ENCODE measurements at places on chromosomes 5 and 9.

- DNase-seq: no peak
Measured at GRCh38 chr5:8060235-8060952, 191.4 kb downstream of the MTRR start.

- peak; percentile 22 for DNase-seq
Measured at GRCh38 chr5:126801992-126802294, 25.0 kb downstream of the LMNB1 start.

GRCh38 chr9:113219969-113220368 is 1.1 kb downstream of the FKBP15 start:
- DNase-seq: peak; percentile 40

DNA sequence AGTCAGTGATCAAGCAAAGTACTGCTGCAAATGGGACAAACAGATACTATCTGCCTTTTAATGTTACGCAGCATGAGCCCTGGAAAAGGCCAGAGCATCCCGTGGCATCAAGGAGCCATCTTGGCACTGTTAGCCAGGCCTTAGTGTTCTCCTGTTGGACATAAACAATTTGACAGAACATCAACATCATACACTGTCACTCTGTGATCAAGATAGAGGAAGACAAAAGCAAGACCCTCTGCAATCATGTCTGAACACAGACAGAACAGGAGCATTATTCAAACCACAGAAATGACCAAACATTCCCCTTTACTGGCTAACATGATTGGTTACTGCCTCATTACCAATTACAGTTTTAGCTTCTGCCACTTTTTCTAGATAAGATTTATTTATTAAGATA is 21.2 kb upstream of the ROPN1L start:
- no peak for DNase-seq

DNA sequence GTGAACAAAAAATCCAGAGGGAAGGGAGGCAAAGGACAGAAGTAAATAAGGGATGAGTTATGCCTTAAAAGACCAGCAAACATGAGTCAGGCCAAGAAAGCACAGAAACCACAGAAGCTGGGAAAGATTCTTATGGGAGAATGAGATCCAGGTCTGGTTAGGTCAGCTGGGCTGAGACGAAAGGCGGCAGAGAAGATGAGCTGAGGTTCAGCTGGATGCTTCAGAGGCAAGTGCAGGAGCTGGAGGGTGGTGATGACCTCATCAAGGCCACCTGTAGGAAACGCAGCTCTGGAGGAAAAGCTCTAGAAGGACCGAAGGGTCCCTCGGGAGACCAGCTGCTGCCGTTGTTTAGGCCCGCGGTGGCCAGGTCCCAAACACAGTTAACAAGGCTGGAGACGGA is 152.0 kb downstream of the MYO10 start:
- no peak for DNase-seq

DNA sequence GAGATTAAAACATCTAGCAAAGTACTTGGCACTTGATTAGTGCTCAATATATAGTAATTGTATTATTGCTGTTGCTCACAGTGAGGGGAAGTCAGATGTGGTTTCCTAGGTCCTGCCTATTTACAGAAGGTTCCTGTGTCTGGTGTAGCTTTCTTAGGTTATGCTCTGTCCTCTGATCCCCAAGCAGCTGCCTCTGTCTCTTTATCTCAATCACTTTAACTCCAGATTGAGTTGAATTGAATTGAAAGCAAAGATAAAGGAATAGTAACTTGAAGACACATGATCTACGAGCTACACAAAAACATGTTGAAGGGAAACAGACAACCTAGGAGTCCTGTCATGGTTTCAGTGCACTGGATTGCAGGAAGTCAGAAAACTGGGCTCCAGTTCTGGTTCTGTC is 113.9 kb upstream of the ADAMTSL1 start:
- DNase-seq: no peak

DNA sequence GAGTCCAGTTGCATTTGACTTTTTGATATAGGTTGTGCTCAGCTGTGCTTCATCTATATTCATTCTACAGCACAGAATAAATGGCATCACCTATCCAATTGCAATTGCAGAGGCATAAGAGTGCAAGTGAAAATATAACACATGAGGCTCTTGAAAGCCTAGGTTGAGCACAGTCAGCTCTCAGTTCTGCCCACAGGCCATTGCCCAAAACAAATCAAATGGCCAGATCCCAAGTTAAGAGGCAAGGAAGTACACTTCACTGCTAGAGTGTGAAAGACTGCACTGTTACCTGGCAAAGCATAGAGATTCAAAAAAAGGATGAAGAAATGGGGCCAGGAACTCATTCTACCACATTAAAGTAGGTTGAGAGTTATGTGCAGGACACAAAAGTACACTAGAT is 305.5 kb upstream of the SEMA6A start:
- DNase-seq: no peak

GRCh38 chr9:79581794-79582193 is 10.0 kb downstream of the TLE4 start:
- peak; percentile 82 for DNase-seq

GRCh38 chr5:150114102-150114641 is 27.8 kb upstream of the CSF1R start:
- no peak for DNase-seq

DNA sequence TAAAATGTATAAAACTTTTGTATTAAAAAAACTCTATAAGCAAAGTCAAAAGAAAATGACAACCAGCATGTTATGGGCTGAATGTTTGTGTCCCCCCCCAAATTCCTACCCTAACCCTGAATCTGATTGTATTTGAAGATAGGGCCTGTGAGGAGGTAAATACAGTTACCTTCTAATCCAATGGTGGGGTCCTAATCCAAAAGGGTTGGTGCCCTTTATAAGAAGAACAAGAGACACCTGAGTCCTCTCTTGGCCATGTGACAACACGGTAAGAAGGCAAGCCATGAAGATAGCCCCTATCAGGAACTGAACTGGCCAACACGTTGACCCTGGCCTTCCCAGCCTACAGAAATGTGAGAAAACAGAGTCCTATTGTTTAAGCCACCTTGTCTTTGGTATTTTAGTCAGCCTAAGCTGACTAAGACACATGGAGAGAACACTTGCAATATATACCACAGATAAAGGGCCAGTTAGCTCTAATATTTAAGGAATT is 49.7 kb upstream of the AKNA start:
- no peak for DNase-seq

- DNase-seq: no peak
Measured at GRCh38 chr5:138653502-138653901, 78.3 kb upstream of the HSPA9 start.

DNA sequence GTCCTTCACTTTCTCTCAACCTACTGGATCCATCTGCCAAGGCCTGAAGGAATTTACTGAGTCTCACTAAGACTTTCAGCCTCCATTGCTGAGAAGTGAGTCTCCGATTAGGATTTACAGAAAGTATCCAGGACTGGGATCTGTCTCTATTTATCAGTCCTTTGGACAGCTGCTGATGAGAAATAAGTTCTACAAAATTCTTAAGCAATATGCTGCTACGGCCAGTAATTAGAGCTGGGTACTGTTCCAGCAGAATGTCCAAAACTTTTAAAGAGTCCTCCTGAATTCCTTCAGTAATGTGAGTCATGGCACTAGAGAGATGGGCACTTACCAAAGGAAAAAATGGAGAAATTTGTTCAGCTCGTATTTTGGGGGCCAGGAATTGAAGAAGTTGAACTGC is 5.9 kb downstream of the TEX10 start:
- DNase-seq: no peak

DNA sequence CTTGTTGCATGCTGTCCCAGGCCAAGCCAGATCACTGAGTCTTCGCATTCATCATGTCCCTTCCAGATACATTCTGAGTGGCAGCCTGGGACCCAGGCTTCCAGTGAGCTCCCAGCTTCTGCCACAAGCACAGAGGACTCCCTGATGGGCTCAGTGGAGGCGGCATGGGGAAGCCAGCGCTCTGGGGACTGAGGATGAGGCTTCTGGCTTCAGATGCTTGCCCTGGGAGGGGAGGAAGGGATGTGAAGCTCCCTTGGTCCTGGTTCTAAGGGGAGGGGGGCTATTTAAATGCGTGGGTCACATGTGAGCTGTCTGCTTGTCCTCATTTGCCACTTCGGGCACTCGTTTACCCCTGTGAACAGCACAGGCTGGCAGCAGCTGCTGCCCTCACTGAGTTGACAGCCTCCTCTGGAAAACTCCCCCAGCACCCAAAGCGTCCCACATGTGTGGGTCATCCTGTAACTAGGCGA is 174.0 kb downstream of the NR3C1 start:
- no peak for DNase-seq

DNA sequence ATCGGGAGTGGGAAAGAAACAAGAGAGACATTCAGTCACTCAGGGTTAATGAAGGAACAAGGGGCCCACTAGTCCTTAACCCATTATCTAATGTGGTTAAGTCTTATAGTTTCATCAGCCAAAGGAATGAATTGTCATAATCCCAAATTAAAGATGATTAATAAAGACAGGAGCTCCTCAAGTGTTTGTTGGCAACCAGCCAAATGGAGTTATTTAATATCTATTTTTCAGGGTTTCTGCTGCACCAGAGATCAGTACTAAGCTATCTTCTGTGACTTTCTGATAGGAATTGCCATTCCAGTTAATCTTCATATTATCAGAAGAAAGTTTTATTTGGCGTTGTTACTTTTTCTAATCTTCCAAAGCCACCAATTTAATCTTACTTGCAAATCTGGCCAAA is 34.0 kb upstream of the FCHO2 start:
- no peak for DNase-seq

DNA sequence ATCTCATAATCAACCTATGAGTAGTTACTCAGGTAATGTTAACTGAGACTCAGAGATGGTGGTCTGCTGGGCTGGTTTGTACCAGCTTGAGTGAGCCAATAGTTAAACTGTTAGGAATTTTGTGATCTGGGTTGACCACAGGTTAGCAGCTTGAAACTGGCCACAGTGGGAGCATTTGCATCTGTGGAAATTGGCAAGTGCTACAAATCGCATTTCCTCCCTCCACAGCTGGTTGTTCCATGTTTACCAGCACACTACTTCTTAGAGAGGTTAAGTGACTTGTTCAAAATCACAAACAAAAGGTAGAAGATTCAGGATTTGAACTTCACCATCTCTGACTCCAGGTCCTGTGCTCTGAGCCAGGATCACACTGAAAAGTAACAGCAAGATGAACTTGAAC is 446.9 kb upstream of the CLINT1 start:
- no peak for DNase-seq

GRCh38 chr5:33482335-33482734 is 41.6 kb downstream of the TARS1 start:
- no peak for DNase-seq

DNA sequence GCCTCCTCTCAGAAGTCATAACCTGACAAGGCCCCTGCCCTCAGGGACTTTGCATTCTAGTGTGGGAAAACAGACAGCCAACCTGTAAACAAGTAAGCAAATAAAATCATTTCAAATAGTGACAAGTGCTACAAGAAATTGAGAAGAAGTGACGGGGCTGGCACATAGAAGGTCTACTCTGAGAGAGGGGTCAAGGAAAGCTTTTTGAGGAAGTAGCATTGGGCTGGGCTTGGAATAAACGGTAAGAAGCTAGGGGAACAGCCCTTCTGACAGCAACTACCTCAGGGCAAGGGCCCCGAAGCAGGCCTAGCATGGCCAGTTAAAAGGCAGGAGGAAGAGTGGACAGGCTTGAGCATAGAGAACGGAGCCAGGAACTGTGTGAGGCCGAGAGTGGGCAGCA is 4.8 kb upstream of the SLC2A8 start:
- no peak for DNase-seq

GRCh38 chr5:67793418-67793817 is 422.1 kb upstream of the PIK3R1 start:
- no peak for DNase-seq

DNA sequence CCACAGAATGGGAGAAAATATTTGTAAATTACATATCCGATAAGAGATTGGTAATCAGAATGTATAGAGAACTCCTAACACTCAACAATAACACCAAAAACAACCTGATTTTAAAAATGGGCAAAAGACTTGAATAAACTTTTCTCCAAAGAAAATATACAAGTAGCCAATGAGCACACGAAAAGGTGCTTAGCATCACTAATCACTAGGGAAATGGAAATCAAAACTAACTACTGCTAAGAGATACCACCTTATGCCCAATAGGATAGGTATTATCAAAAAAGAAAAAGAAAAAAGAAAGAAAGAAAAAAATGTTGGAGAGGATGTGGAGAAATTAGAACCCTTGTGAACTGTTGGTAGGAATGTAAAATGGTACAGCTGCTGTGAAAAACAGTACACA is 212.1 kb downstream of the TLR4 start:
- DNase-seq: no peak

GRCh38 chr9:92725266-92725545 is 39.4 kb downstream of the BICD2 start:
- DNase-seq: no peak

- DNase-seq: no peak
Measured at GRCh38 chr9:76177931-76178330, 216.3 kb downstream of the RFK start.

- peak; percentile 51 for DNase-seq
Measured at GRCh38 chr5:154610321-154611154, 132.5 kb upstream of the HAND1 start.

- no peak for DNase-seq
Measured at GRCh38 chr5:150066901-150067396, 19.4 kb downstream of the CSF1R start.

DNA sequence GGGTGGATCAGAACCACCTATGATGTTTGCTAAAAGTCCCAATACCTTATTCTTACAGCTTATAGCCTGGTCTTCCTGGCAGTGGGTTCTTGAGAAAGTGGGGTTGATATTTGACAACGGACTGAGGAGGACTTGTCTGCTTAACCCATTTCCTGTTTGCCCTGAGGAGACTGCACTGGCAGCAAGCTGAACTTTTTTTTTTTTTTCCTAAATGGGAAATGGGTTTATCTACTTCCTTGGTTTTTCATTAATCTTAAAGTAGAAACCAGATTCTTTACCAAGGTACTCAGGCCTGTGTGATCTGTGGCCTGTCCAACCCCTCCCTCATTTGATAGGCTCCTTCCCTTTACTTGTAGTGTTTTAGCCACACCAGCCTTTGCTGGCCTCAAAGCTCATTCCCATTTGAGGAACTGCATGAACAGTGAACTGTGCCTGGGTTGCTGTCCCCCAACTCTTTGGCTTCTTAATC is 47.1 kb downstream of the C9orf57 start:
- no peak for DNase-seq

DNA sequence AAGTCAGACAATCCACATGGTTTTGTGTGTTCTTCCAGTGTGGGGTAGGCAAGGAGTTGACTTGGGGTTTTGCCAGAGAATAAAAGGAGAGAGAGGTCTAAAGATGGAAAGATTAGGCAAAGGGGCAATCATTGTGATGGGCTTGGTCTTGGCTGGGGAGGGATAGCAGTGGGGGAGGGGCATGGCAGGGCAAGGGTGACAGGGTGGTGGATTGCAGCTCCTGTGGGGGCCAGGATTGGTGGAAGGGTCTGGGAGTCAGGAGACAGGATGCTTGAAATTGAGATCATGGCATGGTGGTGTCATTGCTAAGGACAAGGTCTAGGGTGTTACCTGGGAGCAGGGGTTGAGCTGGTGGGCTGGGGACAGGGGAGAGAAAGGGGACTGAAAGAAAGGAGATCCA is 57.6 kb downstream of the ZNF618 start:
- DNase-seq: no peak
